CD4-positive, alpha-beta T cell treated with Interleukin-21 for 1 hour (primary cell): ENCODE measurements at places on chromosomes 12 and 14.

DNA sequence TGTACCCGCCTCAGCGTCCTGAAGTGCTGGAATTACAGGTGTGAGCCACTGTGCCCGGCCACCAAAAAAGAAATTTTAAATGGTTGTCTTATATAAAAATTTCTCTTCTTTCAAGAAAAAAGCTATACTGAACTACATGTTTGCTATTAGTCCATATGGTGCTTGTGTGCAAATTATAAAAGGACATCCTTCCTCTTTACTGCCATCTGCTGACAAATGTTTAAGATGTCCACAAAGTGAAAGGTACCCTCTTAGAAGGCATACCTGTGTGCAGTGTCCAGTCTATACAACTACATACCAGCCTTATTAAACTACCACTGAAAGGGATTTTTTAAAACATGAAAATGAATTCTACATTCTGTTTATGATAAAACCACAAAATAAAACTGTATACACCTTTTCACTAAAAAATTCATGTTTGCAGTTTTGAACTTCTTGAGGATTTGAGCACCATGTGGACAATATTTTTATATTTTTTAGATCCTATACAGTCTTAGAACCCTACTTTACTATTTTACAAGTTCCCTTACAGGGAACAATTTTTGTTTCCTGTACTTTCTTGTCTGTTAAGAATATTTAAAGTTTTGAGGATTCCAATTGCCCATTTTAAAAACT is 32.8 kb upstream of the TOMM20L start:
- peak; percentile 54 for DNase-seq

DNA sequence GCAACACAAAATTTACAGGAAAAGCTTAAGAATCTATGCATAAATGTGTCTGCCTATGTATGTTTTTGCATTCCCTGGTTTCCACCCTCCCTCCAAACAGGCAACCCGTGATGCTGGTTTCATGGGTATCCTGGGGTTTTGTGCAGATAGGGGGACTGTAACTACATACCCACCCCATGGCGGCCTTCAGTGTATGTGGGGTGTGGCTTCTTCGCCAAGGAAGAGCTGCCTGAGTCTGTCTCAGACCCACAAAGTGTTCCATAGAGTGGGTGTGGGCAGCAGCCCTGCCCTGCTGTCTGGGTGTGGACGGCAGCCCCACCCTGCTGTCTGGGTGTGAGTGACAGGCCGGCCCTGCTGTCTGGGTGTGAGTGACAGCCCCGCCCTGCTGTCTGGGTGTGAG is 174.8 kb downstream of the ADGRD1 start:
- DNase-seq: no peak

DNA sequence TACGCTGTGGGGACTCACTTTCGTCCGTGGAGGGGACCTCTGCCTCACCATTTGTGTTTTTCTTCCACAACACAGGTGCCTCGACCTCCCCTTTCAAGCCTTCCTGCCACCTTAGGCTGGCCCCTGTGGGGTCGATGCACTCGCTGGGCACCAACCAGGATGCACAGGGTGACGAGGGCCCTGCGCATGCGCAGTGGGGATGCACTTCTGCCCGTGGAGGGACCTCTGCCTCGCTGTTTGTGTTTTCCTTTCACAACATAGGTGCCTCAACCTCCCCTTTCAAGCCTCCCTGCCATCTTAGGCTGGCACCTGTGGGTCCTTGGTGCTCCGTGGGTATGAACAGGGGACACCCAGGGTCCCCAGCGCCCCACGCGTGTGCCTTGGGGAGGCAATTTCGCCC is 356.8 kb downstream of the ALG10 start:
- DNase-seq: no peak

- no peak for DNase-seq
These were observed 788 bp downstream of the KRT72 start for GRCh38 chr12:52600475-52600874.

GRCh38 chr12:88775742-88776151 is 195.5 kb upstream of the KITLG start:
- DNase-seq: no peak

- DNase-seq: no peak
These were observed 71.3 kb downstream of the TSPAN9 start for GRCh38 chr12:3148366-3149000.

DNA sequence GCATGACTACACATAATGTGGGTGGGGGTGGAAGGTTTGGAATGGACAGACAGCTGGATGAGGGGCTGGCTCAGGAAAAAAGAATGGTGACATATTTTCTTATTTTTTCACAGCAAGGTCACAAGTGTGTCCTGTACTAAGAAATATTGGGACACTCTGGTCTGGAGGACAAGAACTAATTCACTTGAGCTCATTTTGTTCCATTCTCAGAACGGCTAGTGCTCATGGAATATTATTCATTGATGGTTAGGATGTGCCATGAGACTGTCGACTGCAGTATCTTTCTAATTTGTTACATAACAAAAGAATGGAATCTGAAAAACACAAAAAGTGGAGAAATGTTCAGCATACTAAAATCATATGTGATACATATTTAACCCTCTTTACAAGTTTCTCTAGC is 149.5 kb downstream of the BMP4 start:
- no peak for DNase-seq

DNA sequence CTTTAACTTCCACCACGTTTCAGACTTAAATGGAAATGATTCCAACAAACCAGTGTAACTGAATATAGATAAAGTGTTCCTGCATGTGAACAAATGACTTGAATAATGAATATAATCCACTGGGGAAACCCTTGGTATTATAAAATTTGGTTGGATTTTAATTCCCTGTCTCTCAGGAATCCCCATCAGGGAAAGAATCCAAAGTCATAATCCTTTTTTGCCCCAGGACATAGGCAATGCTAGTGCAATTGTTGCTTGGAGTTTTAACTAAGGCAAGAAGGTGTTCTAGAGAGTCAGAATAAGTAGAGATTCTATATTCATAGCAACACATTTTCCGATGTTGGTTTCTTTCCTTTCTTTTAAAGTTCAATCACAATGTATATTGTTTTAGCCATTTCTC is 1169.4 kb downstream of the GALC start:
- DNase-seq: no peak

DNA sequence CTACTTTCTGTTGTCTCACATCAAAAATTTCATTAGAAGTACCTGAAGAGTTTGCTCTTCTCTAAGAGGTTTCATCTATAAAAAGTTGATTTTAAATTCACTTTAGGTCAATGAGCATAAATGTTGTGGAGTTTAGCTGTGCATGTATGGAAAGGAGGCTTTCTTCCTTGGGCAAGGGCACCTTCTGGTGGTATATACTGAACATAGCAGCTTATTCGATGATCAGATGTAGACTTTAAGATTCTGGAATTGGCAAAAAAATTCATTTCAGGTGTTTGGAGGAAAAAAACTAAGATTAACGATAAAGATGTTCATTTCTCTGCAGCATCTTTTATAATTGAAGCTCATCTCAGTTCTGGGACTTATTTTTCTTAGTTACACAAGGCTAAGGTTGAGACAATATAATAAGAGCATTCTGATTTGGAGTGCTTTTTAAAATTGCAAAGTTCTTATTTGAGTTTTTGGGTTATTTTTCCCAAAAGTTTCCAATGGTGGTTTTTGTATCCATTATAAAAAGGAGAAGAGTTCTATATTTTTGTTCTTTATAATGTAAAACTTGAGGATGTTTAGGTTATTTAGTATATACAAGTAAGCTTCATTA is 46.8 kb downstream of the TMEM117 start:
- peak; percentile 62 for DNase-seq

DNA sequence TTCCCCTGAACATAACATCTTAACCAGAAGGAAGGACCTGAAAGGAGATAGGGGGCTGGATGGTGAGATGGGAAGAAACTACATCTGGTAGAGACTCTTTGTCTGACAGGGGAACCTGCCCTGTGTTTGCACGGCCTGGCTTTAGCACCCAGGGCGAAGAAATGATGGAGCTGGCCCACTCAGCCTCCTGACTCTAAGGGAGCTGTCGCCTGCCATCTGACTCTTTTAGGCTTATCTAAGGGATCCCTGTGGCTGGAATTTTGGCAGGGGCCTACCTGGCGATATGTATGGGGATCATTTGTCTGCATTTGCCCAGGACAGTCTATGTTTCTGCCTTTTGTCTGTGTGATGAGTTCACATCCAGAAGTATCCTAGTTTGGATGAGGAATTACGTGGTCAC is 15.6 kb upstream of the CACNA2D4 start:
- DNase-seq: no peak

- DNase-seq: no peak
These were observed 436.2 kb upstream of the FLRT2 start for GRCh38 chr14:85093631-85094330.

DNA sequence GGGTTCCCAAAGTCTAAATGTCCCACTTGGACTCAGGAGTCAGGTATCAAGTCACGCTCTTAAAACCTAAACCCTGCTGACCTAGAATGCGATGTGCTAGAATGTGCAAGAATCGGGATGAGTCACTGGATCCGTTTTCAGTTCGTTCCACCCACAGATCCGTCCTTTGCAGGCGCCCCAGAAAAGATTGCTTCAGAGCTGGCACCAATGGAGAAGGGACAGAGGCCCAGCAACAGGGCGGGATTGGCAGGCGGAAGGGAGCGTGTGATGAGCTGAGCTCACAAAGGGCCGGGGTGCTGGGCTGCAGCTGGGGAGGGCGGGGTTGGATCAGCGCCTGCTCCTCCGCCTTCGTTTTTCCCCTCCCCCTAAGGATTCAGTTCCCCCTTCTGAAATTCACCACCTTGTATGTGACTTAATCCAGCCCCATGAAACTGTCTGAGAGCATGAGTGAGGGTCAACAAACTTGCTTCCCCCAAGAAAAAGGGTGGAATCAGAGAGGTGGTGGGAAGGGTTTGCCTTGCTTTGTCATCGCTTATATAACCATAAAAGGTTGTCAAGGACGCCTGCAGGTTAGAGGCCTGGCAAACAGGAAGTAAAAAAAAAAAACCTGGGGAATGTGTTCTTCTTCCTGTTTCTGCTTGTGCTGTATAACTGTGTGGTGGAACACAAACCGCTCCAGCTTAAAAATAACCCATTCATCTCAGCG is 2.8 kb upstream of the UBC start:
- DNase-seq: peak; percentile 97

DNA sequence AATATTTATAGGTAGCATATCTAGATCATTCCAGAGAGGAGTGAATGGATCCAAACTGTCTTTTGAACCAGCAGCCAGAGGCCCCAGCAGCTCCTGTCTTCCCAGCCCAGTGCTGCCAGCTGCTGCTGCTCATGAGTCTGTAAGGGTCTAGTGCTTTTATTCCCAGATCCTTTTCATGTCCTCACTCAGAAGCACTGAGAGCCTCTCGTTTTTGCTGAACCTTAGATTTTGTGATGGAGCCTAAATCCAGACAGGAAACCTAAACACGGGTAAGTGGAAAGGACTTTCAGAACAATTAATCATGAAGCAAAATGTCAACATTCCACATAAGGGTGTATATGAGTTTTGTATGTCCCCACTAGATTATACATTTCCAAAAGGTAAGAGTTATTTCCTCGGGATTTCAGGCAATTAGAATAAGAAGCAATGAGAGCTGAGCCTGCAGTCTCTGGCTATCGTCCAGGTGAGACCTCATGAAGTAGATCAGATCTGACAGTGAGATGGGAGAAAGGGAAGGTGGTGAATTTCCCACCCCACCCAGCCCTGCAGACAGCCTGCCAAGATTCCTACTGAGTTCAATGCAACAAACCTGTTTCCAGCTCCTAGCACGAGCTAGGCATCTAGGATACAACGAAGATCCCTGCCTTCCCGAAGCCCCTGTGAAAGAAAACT is 84.4 kb downstream of the NINJ2 start:
- no peak for DNase-seq

DNA sequence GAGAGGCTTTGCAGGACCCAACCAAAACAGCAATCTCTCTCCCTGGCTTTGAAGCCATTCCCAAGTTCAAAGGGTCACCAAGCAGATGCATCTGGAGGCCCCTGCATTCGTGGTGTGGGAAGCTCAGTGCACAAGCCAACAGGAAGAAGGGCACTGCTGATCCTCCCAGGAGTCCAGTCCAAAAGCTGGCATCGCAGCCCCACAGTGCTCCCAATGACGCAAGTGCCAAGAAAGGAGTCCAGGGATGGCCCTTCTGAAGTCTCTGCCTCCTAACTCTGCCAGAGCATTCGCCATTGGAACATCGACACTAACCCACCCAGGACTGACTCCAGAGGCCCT is 25.1 kb downstream of the PXN start:
- no peak for DNase-seq

- DNase-seq: no peak
These were observed 91.3 kb downstream of the DUSP6 start for GRCh38 chr12:89260841-89261637.

DNA sequence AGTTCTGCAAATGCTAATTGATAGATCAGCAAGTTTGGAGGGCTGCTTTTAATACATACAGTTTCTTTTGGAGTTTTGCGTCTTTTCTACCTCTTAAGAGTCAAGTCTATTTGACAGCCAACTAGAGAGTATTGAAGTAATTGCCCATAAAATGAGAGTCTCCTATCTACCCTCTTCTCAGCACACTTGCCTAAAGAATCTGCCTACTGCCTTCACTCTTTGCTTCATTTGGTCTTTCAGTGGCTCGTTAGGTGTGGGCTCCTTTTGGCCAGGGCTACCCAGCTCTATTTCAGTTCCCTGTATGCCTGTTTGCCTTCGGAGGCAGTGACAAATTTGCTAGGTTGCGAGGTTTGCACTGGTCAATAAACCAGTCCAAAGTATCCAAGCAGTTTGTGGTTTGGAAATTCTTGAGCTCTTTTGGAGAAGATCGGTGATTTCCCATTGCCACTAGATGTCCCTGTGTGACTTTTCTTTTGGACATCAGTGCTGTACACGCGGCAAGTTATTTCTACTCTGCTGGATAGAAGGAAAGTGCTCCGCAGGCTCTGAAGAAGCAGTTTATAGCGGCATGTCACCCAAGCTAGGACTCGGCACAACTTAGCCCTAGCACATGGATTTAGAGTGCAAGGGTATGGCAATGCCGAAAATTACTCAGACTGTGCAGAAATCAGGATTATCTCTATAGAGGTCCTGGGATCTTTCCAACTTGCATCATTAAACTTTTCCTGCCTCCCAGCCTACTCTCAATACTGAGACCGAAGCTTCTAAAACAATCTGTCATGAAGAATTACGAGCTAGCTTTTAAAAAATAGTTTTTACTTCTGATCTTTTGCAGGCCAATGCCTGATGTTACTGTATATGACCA is 38.6 kb downstream of the MGST1 start:
- no peak for DNase-seq

DNA sequence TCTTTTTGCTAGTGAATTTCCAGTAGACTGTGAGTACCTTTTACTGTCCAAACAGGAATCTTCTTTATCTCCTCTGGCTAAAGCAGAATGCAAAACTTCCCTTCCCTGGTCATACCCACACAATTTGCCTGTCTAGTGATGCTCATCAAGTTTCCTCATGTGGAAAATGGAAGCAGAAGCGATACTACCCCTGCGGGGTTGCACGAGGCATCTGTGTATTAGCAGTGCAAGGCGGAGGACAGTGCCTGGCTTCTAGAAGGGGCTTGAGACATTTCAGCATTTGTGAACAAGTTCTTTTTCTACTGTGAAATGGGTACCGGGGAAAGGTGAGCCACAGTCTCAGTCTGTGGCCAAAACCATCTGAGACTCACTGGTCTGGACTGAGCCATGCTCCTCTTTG is 340.9 kb downstream of the AACS start:
- DNase-seq: no peak

GRCh38 chr12:123396954-123397353 is 13.0 kb downstream of the KMT5A start:
- no peak for DNase-seq

- DNase-seq: no peak
These were observed 243.7 kb downstream of the SLC16A7 start for GRCh38 chr12:59839514-59839913.
